Stimulated activated CD4-positive, alpha-beta T cell treated with anti-CD3 and anti-CD28 coated beads, Interleukin-15, amount 100 ng/mL, for 1 hour (primary cell): ENCODE measurements at places on chromosomes 16 and 17.

DNA sequence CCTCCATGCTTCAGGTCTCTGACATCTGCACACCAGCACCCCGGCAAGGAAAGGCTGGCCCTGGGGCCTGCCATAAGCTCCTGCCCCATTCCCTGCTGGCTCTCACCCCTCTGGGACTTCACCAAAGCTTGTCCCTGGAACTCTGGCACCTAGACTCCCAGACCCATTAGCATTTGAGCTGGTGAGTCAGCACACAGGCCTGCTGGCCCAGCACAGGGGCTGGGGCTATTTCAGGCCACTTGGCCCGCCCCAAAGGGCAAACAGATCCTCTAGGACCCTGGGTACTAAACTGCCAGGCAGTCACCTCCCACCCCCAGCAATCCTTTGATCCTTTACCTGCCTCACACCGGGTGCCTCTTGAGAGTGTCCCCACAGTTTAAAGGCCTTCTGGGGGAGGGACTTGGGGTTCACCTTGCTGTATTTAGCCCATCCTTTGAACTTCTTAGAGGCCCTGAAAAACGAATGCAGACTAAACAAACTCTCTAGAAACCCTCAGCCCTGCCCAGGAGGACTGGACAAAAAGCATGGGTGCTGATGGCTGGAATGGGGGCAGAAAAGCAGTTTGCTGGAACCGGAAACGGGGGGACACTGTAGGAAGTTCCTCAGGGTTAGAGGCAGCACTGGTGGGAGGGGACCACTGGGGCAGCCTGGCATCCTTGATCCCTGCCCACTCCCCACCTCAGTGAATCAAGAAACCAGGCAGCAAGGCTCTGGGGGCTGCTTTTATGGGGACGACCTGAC, 3.2 kb upstream of the SAMD14 start:
- DNase-seq = no peak

- DNase-seq = peak; percentile 20
Observed at GRCh38 chr17:75181608-75182318, 996 bp downstream of the SUMO2 start.

- no peak for DNase-seq
Observed at GRCh38 chr17:10664571-10664970, 7.5 kb upstream of the MYH3 start.

DNA sequence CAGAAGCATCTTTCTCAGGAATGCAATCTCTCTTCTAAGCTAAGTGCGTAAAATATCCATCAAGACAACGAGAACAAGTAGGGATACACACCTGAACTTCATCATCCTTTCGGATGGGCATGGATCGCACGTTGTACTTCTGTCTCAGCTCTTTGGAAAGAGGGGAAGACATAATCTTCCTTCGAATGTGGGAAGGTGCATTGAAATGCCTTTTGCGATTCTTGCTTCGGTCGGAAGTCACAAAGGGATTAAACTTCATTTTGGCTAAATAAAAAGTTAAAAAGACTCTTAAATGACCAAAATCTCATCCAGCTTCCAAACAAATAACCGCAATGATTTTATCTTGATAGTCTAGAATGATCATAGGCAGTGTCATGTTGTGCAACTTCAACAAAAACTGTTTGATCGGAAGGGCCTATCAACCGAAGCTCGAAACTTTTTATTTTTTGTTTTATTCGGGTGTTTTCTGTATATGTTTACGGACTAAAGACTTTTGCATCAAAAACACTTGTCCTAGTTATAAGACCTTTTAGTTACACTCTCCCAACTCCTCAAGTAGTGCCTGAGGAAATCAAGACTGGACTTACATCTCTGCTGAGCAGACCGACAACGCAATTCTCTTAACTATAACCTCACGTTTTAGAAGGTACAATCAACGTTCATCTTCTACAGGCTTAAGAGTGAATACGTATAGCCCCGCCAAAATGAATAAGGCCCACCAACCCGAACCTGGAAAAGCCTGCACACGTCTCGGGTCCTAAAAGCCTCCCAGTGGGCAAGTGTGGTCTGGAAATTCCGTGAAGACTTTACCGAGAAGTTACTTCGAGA, 727 bp downstream of the RPL26 start:
- DNase-seq = no peak

DNA sequence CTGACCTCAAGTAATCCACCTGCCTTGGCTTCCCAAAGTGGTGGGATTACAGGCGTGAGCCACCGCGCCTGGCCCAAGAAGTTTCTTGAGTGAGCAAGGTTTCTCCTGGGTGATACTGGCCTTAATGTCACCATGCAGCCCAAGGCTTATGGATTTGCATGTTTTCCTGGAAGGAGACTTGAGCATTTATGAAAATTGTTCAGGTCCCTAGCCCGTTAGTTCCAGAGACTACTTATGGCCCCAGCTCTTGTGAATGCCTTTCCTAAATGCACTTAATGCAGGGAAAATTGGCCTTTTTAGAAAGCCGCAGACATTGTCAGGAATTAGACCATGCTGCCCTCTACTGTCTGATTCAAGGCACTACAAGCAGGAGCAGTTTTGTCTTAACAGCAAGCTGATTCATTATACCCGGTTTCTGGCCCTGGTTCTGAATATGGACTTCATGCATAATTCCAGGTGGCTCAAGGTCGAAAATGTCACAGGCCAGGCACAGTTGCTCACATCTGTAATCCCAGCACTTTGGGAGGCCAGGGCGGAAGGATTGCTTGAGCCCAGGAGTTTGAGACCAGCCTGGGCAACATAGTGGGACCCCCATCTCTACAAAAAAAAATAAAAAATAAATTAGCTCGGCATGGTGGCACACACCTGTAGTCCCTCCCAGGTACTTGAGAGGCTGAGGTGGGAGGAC, 91.3 kb downstream of the SNX29 start:
- no peak for DNase-seq

GRCh38 chr17:83053739-83054451, 25.5 kb upstream of the METRNL start:
- no peak for DNase-seq

DNA sequence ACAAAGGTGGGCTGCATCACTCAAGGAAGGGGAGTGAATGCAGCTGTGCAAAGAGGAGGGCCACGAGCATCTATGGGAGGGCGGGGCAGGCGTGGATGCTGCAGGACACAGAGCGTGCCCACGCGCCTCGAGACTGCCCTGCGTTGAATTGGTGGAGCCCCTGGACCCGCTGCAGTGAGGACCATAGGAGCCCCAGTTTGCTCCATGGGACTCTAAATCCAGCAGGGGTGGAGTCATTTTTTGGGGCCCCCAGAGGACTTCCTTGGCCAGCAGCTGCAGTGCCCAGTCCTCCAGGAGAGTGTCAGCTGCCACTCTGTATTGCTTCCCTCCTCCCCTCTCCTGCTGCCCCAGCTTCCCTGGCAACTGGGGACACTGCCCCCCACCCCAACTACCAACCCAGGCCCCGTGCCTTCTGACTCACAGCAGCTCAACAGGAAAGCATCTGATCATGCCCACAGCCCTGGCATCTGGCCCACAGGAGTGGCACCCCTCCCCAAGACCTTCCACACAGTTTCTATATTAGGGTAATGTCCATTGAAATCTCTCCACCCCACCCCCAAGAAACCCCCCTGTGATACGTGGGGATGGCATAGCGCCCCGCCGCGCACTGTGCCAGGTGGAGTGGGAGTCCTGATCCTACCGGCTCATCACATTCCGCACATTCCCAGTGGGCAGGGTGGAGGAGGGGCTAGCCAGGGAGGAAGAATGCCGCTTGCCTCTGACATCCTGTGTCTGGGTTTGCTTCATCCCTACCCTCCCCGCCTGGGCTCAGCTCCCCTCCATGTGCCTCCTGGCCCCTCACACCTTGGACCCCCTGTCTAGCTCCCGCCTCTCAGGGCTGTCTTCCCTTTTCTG, 27.8 kb upstream of the ITGA3 start:
- DNase-seq = no peak

- DNase-seq = no peak
Observed at GRCh38 chr16:67170168-67170948, at the start of gene NOL3. Gene NOL3 (plus strand): TSS chr16:67170538.

DNA sequence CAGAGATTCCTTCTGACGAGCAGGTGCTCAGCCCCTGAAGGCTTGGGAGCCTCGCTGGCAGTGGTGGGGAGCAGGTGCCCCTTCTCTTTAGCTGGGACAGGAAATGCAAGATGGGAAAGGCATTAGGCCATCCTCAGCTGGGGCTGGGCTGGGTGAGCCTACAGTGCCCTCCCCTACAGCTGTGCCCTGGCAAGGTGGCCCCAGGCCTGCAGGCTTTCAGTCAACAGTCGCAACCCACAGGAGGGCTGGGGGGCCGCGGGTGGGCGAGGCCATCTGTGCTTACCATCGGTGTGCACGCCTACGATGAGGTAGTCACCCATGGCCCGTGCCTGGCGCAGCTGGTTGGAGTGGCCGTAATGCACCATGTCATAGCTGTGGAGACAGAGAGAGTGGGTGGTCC, 2.0 kb downstream of the PCYT2 start:
- DNase-seq = no peak

DNA sequence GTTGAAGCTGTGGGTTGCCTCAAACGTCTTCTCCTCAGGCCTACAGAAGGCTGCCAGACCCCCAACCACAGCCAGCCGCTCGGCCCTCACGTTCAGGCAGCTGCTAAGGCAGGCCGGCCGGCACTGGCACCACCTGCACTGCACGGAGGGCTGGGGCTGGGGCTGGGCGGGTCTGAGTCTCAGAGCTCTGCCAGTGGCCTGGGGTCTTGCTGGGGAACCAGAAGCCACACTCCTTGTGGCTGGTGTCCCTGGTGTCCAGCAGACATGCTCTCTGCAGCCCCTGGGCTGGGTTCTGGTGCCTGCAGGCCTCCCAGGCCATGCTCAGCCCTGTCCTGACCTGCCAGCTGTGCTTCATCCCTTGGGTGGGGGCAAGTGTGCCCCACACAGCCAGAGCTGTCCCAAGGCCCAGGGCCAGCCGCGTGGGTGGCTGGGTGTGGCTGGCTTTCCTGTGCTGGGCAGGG, 42.0 kb downstream of the BAHCC1 start:
- DNase-seq = no peak

GRCh38 chr17:54902017-54902416, 1.4 kb downstream of the TOM1L1 start:
- no peak for DNase-seq

- DNase-seq = peak; percentile 49
Observed at GRCh38 chr17:44220213-44221083, 973 bp upstream of the UBTF start.

DNA sequence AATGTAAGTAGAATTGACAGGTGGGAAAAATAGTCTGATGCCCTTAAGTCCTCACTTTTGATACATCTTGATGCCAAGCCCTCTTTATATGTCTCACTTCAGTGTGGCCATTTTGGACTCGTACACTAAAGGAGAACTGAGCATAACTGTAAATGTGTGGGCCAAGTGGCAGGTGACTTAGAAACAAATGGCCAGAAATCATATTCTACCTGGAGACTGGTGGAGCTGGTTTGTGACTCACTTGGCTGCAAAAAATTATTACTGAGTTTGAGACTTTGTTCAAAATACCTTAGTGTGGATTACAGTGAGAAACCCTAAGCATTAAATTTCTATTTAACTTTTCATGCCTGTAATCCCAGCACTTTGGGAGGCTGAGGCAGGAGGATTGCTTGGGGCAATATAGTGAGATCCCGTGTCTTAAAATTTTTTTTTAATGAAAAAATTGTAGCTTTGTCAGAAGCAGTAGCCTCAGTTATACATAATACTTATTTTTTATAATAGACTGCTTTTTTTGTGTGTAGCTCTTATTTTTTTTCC, 5.0 kb downstream of the HAPSTR1 start:
- DNase-seq = no peak

DNA sequence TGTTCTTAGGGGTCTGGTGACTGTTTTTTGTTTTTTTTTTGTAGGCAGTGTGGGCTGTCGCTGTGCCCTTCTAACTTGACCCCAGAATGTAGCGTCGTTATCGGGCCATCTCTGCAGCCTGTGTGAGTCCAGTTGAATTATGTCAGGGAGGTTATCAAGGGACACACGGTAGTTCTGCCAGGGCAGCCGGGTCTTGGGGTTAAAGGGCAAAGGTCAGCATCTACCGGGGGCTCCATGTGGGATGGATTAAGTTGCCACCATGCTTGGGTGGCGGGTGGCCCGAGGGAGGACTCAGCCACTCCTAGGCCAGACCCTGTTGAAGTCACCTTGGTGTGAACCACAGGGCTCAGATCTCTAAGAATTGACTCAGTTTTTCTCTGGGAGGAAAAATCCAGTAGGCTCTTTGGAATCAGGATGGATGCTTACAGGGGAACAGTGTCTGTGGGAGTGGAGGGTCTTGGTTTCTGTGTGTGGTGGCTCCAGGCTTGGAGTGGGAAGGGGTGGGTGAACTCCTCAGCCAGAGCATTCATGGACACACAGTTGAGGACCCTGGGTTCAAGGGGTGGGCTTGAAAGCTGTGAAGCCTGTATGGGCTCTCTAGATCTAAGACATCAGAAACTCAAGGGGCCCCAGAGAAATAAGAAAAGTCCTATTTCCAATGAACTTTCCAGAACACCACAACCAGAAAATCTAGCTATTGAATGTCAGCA, 191.7 kb downstream of the IRF8 start:
- DNase-seq = no peak

DNA sequence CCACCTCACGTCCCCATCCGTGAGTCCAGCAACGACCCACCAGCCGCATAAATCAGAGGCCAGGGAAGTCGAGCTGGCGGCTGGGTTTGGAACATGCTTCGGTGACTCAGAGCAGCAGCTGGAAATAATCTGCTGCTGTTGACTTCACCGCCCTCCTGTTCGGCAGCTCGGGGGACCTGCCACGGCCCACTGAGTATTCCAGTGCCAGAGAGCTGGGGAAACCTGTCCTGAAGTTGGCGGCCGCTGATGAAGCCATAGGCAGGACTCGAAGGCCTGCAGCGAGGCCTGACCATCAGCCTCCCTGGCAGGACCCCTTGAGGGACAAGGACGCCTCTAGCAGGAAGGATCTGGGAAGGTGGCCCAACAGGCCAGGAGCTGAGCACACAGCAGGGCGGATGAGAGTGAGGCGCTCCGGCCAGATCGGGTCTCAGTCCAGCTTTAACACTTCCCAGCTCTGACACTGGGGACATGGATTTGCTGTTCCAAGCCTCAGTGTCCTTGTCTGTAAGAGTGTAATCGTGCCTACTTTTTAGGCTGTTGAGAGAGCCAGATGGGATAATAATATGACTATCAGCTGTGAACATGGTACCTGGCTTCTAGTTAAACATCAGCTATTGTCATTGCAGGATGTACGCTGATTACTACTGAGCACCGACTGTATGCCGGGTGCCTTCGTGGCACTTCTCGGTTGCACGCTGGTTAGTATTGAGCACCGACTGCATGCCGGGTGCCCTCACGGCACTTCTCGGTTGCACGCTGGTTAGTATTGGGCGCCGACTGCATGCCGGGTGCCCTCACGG, 50.4 kb upstream of the CIBAR2 start:
- no peak for DNase-seq

DNA sequence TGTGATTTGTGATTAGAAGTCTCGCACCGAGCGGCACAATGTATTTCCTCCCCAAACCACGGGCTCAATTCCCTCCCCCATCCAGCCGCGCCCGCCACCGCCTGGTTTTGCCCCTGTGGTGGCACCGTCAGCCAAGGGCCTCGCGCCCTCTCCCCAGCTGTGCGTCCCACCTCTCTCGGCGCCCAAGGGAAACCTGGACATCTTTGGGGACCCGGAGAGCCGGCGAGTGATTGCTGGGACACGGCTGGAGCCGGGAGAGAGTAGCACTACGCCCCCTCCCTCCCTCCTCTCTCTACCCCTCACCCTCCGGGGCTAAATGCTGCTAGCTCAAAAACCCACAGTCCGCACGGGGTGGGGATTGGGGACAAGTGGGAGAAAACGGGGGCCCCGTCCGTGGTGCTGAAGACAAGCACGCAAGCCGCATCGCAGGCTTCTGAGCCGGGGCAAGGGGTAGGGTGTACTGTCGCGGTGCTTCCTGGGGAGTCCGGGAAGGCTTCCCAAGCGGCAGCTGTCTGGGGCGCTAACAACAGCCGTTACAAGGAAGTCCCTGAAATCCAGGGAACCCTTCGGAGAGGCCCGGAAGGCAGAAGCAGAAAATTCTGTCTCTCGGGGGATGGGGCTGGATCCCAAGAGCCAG, 1.4 kb downstream of the CBLN1 start:
- DNase-seq = no peak
